ENCODE measurements at places on chromosomes 1 and 21.

DNA sequence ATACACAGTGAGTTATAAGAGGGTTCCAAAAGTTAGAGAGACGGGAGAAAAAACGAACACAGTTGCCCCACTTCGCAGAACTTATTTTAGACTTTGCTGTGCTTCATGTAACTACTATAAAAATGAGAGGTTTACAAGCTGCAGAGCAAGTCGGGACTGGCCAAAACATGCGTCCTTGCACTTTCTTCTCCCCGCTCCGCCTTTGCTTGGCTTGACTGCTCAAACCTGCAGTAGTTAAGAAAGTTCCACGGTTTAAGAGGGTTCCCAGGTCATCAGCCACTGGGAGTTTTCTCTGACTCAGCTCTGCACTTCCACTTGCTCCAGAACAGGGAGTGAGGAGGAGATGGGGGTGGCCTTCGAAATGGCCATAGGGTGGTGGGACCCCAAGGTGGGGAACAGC lies 36.2 kb downstream of the CLIC6 start:
- DNase-seq = no peak

DNA sequence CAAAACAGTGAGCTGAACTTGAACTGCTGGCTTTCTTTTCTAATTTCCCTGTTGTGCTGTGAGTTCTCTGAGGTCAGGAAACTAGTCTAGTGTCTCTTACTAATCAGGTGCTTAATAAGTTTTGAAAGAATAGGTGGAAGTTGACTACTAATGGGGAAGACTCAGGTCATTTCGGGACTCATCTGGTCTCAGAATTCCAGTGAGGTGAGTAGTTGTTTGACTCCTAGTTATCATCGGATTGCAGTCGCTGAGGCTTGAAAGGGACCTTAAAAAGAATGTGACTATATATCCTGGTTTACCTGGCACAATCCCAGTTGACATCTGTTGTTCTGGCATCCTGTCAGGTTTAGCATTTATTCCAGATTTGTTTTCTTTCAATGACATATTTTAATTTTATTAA lies 81.4 kb upstream of the SPAG17 start:
- no peak for DNase-seq

GRCh38 chr1:55064861-55065263 lies 25.5 kb downstream of the PCSK9 start:
- no peak for DNase-seq

DNA sequence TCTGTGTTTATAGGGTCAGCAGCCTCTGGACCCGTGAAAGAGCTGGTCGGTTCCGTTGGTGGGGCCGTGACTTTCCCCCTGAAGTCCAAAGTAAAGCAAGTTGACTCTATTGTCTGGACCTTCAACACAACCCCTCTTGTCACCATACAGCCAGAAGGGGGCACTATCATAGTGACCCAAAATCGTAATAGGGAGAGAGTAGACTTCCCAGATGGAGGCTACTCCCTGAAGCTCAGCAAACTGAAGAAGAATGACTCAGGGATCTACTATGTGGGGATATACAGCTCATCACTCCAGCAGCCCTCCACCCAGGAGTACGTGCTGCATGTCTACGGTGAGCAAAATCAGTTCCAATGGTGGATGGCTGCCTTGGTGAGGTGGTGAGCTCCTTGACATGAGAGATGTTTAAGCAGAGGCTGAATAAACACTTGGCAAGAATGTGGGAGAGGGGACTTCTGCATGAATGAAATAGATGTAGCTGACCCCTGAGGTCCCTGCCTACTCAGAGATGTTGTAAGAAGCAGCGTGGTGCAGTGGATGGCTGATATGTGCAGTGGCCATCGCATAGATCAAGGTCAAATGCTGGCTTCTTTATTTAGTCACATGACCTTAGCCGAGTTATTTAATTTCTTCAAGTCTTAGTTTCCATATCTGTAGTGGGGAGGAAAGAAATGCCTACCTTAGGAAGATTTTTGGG lies 9.3 kb downstream of the SLAMF7 start:
- DNase-seq = no peak

DNA sequence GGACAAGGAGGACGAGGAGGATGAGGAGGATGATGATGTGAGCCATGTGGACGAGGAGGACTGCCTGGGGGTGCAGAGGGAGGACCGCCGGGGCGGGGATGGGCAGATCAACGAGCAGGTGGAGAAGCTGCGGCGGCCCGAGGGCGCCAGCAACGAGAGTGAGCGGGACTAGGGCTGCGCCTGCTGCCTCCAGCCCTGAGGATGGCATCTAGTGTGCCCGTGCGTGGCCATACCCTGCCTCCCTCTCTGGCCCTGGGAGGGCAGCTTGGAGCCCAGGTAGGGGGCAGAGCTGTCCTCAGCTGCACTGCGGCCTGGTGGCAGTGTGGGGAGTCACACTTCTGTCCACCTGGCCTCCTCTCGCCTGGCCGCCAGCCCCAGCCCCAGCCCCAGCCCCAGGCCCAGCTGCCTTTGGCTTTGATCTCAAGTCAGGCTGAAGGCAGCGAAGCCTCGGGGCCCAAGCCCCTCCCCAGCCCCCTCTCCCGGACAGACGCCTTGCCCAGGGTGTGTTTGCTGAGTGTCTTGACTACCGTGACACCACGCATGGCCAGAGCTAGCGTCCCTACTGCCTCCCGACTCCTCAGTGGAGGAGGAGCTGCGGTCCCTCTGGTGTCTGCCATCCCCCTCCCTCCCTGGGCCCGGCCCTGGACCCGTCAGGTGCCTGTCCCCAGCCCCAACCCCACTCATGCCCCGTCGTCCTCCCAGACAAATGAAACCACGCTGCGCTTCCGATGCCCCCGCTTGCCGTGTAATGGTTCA lies 155.2 kb downstream of the PEX14 start:
- DNase-seq = no peak

GRCh38 chr21:44429894-44430293 lies 25.4 kb upstream of the LRRC3 start:
- DNase-seq = peak; percentile 6

DNA sequence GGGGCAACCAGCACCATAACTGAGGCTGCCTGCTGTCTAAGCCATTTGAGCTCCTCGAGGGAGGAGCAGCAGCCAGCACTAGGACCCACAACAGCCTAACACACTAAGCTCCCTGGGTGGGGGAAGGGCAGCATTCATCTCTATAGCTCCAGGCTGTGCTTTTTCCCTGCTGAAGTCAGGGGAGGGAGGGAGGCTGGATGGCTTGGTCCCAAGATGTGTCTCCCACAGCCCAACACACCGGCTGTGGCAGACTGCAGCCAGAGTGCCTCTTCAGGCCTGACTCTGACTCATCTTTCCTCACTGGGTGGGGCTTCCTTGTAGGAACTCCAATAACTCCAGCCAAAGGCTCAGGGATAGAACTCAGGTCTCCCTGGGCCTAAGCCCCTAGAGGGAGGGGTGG lies 296.3 kb downstream of the PRDM2 start:
- DNase-seq = no peak

DNA sequence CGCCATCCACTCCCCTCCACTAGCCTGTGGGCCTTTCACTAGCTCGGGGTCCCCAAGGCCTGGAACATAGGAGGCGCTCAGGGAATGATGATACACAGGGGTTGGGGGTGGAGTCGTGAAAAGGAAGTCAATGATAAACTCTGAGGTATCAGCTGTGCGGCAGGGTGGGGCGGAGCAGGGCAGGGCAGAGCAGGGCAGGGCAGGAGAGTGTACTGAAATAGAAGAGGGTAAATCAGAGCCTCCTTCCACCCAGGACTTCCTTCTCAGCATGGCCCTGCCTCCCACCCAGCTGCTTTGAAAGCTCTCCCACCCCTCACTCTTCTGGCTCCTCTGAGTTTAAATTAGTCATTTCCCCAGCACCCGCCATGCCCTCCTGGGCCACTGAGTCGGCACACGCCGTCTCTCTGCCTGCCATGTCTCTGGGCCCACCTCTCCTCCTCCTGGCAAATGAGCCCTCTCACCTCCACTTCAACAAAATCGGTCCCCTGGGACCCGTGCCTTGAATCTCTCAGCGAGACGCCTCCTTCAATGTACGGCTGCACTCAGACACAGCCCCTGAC lies 16.9 kb downstream of the CAPZB start:
- DNase-seq = no peak

GRCh38 chr1:113042285-113043143 lies 30.5 kb upstream of the LRIG2 start:
- peak; percentile 60 for DNase-seq

DNA sequence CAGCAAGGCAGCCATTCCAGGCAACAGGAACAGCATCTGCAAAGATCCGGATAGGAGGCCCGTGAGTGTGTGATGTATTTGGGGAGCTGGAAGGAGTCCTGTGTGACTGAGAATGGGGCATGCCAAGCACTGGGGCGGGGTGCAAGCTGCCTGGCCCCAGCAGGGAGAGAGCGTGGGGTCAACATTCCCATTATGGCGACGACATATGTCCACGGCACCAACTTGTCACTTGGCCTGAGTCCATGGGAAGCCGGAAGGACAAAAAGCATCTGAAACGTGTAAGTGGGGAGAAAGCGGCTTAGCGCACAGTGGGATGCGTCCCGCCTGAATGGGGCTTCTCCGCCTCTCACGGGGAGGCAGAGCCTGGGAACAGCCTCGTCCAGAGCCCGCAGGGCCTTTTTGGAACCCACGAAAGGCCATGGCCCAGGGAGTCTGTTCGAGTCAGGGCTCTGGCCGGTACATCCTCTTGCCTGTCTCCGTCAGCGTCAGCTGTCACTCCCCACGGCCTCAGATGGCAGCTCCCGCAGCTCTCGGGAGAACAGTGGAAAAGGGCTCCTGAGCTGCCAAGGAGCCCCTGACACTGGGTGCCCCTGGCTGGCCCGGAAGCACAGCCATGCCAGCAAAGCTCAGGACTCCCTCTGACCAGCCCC lies 12.4 kb downstream of the EPHB2 start:
- no peak for DNase-seq

- DNase-seq = no peak
Measured at GRCh38 chr1:15973772-15974171, 2.1 kb downstream of the ZBTB17 start.

DNA sequence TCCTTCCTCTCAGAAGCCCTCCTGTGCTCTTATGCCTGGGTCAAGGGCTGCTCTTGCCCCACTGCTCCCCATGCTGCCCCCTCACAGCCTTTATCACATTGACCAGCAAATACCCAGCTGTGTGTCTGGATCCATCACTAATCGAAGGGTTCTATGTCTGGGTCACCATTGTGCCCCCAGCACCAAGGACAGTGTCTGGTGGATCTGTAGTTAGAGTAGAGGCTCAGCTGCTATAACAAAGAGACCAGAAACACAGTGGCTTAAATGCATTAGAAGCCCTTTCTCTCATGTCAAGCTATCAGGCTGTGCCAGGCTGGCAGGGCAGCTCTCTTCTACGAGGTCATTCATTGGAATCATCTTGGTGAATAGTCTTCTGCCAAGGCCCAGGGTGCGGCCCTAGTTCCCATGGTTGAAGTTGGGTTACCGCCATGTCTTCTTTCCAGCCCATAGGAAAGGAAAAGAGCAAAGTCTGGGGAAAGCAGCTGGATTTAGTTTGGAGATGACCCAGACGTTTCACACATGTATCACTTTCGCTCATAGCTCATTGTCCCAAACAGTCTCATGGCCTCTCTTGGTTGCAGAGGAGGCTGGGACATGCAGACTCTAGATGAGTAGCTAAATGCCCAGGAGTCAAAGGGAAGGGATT lies 32.2 kb downstream of the STUM start:
- no peak for DNase-seq

GRCh38 chr21:44893278-44893556 lies 19.7 kb upstream of the PTTG1IP start:
- DNase-seq = no peak

GRCh38 chr21:38590449-38591217 lies 92.4 kb upstream of the ERG start:
- DNase-seq = no peak

DNA sequence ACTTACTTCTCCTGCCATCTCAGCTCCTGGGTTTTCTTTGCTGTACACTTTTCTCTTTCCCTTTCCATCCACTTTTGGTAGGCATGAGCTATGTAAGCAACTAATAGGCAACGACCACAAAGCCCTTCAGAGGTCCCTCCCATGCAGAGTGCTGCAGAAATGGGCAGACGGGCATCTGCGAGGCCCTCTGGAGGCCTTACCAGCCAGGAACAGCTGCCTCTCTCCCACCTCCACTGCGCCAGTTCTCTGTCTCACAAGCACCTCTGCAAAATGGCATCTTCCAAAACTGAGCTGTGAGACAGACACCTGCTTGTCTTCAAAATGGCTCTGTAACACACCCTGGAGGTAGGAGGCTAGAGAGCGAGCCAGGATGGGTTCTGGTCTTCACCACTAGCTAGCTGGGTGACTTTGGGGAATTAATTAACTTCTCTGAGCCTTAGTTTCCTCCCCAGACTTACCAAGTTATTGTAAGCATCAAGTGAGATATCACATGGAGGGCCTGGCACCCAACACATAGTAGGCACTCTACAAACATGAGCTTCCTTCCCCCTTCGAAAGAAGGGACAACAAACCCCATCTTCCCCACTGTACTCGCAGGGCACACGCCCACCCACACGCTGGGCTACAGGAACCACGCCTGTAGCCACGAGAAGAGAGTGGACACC lies 62.0 kb downstream of the BCAR3 start:
- DNase-seq = peak; percentile 21

- DNase-seq = no peak
Measured at GRCh38 chr1:185042737-185043136, 2.6 kb upstream of the RNF2 start.

GRCh38 chr1:13818926-13819325 lies 118.9 kb downstream of the PRDM2 start:
- DNase-seq = no peak

DNA sequence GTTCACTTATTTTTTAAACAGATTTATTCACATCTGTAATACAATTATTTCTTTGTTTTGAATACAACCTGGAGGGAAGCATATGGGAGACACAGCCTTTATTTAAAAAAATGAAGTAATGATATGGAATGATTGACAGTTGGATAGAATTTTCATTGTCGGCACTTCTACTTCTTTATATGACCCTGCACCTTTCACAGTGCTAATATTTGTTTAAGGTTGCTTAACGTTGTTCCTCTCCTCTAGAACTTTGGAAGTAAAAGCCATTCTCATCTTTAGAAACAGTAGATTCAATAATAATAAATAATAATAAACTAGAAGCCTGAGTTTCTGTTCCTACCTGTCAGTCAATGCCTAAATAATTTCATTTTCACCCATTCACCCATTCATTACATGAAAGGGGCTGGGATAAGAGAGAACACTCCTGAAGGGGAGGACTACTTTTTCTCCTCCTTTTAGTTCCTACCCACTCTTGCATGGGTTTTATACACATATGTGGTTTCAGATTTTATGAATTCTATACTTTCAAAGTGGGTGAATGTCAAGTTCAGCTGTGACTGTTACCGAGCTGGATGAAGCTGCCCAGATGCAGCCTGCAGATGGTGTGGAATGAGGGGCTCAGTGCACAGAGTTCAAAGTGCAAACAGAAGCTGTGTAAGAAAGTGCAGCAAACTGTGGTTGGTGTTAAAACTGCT lies 9.4 kb downstream of the RUNX1 start:
- no peak for DNase-seq

- no peak for DNase-seq
Measured at GRCh38 chr1:160711602-160712311, at the start of gene CD48. Gene CD48 (minus strand): TSS chr1:160711822. CDS start chr1:160711763, 59 bp downstream.

GRCh38 chr1:179121159-179121938 lies 39.5 kb downstream of the TOR3A start:
- no peak for DNase-seq

- DNase-seq = no peak
Measured at GRCh38 chr21:45894906-45895777, 86.4 kb upstream of the COL6A1 start.

- no peak for DNase-seq
Measured at GRCh38 chr1:184534690-184535089, 147.9 kb downstream of the C1orf21 start.

All from NCI-H1417 (cell line).